Uterine smooth muscle cell (primary cell): ENCODE measurements at places on chromosomes 7 and 10. TPM values are rescaled to one million over a fixed set of nuclear protein-coding genes. Genes with fewer than 3 reads are reported as not detected.

Gene SDK1
- 10.1 and 11.6 TPM in 2 replicates for total RNA-seq

Gene IGFBP3
- total RNA-seq = 11.0 and 33.4 TPM in 2 replicates

Gene ABCC2
- 0.55 and 0.75 TPM in 2 replicates for total RNA-seq

Gene NUPR2
- not detected in 2 replicates for total RNA-seq

Gene MYOZ1
- not detected in 2 replicates for total RNA-seq

Gene WASHC2C
- 39.0 and 55.0 TPM in 2 replicates for total RNA-seq
